ENCODE measurements at places on chromosomes 16 and 17.
A peak's percentile ranks its signal among the peaks of the same experiment; 100 is the strongest.

GRCh38 chr17:61179380-61179806 lies 220.2 kb upstream of the TBX2 start:
- DNase-seq, result no peak

GRCh38 chr17:45008216-45008615 lies 40.1 kb upstream of the C1QL1 start:
- no peak for DNase-seq

DNA sequence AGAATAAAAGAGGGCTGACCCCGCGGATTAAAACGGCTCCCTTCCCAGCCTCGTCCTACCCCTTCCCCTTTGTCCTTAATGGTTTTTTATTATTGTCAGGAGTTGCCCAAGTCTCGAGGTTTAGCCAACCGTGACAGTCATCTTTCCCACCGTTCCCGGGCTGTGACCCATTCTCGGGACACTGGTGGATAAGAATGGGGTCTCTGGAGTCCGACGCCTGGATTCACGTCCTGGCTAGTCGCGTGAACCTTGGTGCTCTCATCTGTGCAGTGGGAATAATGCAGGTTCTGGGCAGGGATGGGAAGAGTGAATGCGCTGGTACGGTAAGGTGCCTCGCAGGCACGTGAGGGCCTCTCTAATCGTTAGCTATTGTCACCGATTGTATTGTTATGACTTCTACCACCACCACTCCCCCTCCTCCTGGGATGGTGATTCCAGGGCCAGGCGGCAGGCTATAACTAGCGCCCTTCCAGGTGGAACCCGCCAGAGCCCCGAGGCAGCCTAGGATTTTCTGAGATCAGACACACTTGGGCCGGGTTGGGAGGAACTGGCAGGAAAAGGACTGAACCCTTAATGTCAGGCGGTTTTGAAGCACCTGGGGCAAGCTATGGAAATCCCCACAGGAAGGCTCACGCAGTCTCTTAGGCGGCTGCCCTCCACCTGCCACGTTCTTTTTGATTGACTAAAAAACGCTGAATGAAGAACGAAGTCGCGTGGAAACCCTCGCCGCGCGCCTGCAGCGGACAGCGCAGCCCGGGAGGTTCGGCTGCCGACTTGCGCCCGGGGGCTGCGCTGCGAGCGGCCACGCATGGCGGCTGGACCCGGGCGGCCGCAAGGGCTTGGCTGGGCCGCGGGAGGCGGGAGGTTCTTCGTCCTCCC lies 2.7 kb downstream of the HS3ST3B1 start:
- DNase-seq, result no peak

DNA sequence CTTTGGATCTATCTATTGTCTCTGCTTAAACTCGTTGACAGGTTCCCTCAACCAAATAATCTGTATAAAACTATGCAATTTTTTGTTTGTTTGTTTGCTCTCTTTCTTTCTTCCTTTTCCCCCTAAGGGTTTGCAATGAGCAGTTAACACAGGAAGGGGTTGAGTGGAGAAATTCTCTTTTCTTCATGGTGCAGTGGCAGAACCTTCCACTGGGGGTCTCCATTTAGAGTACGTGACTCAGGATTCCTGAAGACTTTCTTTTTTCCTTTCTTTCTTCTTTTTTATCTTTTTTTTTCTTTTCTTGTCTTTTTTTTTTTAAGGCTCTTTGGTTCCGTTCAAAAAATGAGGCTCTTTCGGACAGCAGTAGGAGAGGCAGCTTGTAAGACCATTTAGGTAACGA lies 19.5 kb upstream of the RBFOX1 start:
- DNase-seq, result no peak

DNA sequence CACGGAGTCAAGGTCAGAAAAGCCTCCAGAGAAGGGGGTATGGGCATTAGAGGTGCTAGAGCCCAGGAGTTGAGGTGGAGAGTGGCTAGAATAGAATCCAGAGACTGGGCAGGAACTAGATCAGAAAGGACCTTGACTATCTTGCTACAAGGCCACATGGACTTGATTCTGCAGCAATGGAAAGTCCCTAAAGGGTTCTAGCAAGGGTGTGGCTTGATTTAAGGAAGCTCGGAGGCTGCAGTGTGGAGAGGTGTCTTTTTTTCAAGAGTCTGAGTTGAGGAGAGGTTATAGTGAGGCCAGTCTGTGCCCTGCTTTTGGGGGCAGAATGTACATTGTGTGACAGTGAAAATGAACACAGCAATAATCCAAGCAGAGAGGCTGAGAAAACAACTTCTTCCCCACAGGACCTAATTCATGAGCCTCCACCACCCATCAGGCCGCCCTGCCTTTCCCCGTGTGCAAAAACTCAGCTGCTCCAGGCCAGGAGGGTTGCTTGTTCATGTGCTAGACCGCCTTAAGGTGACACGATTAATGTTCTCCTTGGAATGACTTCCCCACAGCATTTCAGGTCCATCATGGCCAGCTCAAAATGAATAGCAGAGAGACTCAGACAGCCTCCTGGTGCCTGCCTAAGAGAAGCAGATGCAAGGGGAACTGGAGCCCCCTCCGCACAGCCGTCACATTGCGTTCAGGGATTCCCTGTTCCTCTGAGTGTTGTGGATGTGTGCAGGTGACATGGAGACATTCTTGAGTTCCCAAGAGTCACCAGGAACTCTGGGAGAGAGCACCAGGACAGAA lies 8.7 kb upstream of the BEAN1 start:
- DNase-seq, result no peak

GRCh38 chr17:2120586-2121335 lies 65.9 kb downstream of the HIC1 start:
- DNase-seq, result no peak

DNA sequence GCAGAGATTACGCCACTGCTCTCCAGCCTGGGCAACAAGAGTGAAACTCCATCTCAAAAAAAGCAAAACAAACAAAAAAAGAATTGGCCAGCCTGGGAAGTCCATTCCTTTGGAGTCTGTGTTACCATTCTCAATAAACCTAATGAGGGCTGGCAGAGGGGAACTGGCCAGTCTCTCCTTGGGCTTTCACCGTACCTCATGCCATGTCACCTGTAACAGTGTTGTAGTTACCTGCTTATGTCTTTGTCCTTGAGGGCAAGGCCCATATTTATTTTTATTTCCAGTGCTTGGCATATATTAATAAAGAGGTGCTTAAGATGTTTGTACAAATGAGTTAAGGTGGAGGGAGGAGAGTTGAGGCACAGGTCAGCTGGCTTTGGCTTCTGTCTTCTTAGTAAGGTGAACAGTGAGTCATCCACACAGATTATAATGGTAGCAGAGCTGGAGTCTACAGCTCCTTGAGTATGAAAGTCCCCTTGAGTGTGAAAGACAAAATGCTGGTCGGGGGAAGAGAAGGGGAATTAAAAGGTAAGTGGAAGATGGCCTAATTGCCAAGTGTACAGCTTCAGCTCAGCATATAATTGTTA lies 8.4 kb downstream of the C1QBP start:
- DNase-seq, result no peak

DNA sequence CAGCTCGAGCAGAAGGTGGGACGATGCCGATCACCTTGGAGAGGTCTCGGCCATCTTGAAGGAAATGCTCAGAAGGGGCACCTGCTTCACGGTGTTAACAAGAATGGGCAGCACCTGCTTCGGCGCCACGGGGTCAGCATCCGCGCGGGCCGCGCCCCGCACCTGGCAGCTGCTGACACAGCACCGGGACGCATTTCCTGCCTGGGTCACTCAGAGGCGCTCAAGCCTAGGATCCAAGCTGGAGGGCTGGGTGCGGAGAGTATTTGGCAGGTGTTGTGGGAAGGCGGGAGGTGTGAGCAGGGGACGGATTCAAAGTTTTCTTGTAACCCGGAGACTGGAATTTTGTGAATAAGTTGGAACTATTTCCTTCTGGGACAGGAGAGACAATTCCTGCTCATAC lies 39.3 kb upstream of the AKTIP start:
- no peak for DNase-seq

DNA sequence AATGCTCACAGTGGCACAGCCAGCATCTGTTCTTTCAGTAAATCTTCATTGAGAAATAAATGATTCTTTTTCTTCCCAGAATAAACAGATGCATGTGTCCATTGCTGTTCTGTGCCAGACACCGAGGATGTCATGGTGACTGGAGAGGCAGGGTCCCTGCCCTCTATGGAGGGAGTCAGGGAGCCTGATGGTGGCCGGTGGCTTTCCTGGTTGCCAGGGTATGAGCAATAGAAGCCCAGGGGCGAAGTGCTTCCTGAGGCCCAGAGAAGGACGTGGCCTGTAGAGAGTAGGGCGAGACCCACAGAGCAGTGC lies 29.9 kb upstream of the NUDT16L1 start:
- DNase-seq, result no peak

- DNase-seq, result no peak
Observed at GRCh38 chr16:30778549-30779244, 8.3 kb downstream of the ZNF629 start.

- no peak for DNase-seq
Observed at GRCh38 chr16:59470556-59470955, 736.4 kb upstream of the GOT2 start.

DNA sequence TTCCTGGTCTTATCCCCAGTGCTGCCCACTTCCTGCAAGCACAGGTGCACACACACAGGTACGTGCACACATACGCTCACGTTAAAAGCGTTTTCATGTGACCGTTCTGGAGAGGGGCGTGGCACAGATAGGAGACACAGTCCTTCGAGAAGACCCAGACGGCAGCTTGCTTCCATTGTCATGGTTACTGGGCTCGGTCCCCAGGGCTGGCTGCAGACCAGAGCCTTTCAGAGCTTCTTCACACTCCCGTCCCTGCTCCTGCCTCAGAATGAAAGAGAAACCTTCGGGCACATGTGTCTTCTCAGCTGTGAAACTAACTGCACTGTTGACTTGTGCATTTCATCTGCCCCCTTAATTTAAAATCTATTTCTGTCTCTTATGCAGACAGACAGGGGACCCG lies 154.2 kb downstream of the PITPNC1 start:
- DNase-seq, result peak; percentile 70

- no peak for DNase-seq
Observed at GRCh38 chr16:87584271-87584670, 18.0 kb upstream of the JPH3 start.

DNA sequence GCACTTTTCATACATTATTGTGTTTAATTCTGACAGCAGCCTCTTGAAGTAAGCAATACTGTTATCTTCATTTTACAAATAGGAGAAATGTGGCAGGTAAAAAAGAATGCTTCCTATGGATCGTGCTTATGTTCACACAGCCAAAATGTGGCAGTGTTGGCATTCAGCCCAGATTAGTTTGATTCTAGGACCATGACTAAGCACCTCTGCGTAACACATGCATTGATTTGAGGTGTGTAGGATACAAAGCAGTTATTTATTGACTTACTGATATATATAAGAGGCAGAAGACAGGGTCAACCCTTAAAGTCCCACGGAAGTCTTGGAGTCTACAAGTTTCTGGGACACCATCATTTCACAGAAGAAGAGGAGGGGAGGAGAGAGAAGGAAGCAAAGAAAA lies 1144.4 kb upstream of the GOT2 start:
- DNase-seq, result no peak

DNA sequence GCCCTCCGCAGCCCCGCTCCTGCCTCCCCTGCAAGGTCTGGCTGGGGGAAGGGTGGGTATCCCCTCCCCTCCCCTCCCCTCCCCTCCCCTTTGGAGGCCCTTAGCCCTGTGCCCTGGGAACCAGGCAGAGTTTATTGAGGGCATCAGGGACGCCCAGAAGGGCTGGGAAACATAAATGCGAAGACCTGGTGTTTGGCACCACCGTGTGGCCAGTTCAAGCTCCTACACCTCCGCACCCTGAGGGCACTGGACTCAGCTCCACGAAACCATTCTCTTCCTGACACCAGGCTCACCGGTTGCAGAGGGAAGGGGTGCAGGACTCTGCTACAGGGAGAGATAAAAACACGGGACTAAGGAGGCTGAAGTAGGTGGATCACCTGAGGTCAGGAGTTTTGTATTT lies 1.0 kb upstream of the AIPL1 start:
- DNase-seq, result peak; percentile 81

GRCh38 chr16:2026461-2027023 lies at the start of gene NHERF2:
NHERF2 (plus strand) TSS chr16:2026902; CDS start chr16:2027006, 104 bp downstream.
- DNase-seq, result peak; percentile 84

DNA sequence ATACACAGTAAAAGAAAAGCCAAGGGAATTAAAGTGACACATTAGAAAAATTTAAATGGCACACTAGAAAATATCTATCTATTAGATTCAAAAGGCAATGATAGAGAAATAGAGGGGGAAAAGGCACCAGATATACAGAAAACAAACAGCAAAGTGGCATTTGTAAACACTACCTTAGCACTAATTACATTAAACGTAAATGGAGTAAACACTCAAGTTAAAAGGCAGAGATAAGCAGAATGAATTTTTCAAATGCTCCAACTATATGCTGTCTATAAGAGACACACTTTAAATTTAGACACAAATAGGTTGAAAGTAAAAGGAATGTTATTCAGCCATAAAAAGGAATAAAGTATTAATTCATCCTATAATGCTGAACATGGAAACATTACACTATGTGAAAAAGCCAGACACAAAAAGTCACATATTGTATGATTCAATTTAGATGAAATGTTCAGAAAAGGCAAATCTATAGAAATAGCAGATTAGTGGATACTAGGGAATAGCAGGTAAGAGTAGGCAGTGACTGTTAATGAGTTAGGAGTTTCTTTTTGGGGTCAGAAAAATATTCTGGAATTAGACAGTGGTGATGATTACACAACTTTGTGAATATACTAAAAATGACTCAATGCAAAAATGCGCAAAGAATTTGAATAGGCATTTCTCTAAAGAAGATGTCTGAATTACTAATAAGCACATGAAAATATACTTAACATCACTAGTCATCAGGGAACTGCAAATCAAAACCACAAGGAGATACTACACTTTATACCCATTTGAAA lies 92.4 kb downstream of the BRIP1 start:
- no peak for DNase-seq
